RCC 7860 (cell line): ENCODE measurements at places on chromosomes 2 and 18.

DNA sequence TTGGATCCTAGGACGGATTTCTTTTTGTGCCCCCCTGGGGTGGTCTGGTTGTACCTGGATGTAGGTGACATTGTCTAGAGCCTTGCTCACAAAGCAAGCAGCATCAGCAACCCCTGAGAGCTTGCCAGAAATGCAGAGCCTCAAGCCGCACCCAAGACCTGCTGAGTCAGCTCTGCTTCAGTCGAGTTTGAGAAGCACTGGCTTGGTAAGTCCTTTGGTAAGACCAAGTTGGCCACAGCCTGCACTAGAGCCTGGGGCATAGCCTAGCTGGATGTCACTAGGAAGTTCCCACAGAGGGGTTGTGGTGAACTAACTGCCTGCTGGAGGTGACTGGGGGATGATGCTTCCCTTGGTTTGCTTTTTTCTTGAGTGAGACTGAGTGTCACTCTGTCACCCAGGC lies 6.2 kb downstream of the ABCG5 start:
- DNase-seq: no peak

GRCh38 chr18:80147037-80147417 lies 38.0 kb downstream of the ADNP2 start:
- no peak for DNase-seq

DNA sequence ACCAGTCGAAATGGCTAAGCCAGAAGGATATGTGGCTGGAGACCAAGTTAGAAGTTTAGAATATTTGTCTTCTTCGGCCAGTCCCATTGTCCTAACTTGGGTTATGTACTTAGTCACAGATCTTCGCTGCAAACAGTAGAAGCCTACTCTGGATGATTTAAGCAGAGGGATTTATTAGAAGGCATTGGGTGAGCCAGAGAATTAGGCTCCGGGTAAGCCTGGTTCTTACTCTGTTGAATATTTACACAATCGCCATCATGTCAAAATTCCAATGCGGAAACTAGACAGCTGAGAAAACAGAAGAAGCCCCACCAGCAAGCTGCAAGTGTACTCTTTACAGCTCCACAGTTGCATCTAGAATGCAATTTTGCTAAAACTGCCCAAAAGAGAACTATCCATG lies 276.6 kb downstream of the CMPK2 start:
- no peak for DNase-seq

GRCh38 chr2:231034291-231034882 lies 2.9 kb upstream of the C2orf72 start:
- DNase-seq: no peak

DNA sequence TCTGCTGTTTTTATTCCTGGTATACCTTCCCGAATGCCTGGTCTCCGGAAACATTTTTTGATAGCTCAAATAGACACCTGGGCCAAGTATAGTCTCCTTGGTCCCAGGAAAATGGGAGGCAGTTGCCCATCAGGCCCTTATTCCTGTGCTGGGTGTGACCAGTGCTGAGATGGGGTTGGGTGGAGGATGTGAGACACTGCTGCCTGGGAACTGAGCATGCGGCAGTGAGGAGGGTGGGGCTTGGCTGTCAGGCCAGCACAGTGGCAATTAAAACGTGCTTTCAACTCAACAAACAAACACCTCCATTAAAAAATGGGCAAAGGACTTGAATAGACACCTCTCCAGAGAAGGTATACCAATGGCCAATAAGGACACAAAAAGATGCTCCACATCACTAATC lies 12.5 kb downstream of the KLHL29 start:
- no peak for DNase-seq

GRCh38 chr18:44514106-44514505 lies 166.6 kb upstream of the SETBP1 start:
- no peak for DNase-seq

DNA sequence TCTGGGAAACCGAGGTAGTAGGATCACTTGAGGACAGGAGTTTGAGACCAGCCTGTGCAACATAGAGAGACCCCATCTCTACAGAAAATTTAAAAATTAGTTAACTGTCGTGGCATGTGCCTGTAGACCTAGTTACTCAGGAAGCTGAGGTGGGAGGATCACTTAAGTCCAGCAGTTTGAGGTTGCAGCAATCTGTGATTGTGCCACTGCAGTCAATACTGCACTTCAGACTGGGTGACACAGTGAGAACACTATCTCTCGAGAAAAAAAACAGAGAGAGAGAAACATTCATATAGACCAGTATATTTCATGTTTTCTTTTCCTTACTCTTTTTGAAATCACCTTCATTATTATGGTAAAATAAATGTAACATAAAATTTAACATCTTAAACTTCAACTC lies 290.7 kb upstream of the CYP26B1 start:
- DNase-seq: no peak

- no peak for DNase-seq
Measured at GRCh38 chr2:80548469-80548868, 243.9 kb upstream of the LRRTM1 start.

DNA sequence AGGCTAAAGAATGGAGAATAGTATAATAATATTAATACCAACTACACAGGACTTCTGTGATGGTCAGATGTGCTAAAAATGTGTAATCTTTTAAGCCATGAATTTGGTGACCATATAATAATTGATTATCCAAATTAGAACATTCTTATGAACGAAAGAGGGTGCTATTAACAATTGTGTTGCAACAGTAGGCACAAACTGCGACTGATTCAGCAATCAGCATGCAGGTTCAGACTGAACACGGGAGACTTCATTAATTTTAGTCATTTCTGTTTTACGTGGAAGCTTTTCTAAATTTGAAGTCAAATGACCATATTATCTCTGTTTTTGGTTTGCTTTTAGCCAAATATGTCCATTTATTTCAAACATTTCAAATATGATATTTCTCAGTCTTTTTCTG lies 54.6 kb upstream of the CHST9 start:
- DNase-seq: no peak

- no peak for DNase-seq
Measured at GRCh38 chr2:190809876-190810525, 70.6 kb upstream of the GLS start.

DNA sequence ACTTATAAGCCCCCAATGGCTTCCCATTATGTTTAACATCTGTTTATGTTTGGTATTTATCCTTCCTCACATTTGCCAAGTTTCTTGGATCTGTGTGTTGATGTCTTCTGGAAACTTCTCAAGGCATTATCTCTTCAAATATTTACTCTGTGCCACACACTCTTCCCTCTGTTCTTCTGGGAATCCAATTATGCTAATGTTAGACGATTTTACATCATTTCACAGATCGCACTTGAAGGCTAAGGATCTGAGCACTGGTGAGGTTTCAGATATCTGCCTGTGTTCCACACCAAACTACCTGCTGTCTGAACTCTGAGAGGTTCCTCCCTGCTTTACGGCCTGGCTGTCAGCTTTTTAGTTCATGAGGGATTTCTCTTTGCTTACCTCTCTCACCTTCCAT lies 10.1 kb downstream of the AOX1 start:
- no peak for DNase-seq

GRCh38 chr2:46632349-46632748 lies 153.0 kb downstream of the TMEM247 start:
- peak; percentile 62 for DNase-seq

DNA sequence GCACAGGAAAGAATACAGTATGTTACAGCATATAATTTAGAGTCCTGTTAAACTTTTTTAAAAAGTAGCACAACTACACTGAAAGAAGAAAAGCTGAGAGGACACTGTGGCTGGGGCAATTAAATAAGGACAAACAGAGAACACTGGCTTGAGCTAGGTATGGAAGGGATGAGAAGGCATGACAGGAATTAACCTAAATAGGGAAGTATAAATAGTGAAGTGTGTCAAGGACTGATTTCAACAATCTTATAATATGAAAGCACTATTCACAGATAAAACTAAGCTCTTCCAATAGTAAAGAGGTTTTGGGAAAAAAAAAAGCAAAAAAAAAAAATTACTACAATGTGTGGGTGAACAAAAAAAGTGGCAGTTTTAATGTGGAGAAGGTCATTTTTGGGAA lies 45.5 kb downstream of the PPP3R1 start:
- DNase-seq: no peak

GRCh38 chr2:71277536-71278103 lies 50.7 kb upstream of the PAIP2B start:
- no peak for DNase-seq

- no peak for DNase-seq
Measured at GRCh38 chr2:200778038-200778437, 33.7 kb upstream of the BZW1 start.

- peak; percentile 3 for DNase-seq
Measured at GRCh38 chr18:79422022-79422782, 26.5 kb downstream of the NFATC1 start.

DNA sequence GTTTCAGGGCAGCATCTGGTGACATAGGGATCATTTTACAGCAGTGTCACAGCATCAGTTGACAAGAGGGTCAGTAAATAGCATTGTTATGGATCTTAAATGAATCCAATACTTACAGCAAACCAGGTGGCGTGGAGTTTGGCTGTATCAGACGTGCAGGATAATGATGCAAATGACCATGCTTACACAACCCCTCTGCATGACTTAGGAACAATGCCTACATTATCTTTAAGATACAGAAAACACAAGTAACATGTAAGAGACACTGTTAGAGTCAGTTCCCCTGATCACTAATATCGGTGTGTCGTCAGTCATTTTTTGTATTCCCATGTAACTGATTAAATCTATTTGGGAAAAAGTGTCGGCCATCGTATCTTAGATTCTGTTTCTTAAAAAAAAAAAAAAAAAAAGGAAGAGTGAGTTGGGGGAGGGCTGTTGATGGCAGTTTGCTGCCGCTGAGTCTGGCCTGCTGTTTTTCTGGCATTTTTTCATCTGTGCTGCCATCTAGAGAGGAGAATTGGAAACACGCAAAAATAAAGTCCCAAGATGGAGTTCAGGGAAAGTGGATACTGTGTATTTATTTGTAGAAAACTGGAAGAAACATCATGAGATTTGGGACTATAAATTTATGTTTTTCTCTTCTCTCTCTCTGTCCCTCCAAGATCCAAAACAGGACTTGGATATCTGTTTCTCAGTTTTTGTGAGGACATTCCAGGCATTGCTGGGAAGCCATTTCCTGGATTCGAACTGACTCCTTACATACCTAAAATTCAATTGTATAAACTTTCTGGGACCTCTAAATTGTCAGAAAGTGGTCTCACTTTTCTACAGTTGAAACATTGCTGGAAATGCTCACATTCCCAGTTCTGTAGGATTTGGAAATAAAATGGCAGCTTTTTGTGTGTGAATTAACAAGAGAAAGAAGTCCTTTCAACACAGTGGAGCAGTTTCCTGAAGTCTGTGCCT lies 60.3 kb upstream of the AGPS start:
- peak; percentile 56 for DNase-seq
